ENCODE measurements at places on chromosomes 7 and 10. TPM values are rescaled to one million over a fixed set of nuclear protein-coding genes. Genes with fewer than 3 reads are reported as not detected.

The CAMK2B gene
- 0.78 TPM for total RNA-seq

The GIMAP7 gene
- total RNA-seq, result 12.0 TPM

The CYP3A7 gene
- total RNA-seq, result 1.9 TPM

The PTF1A gene
- not detected for total RNA-seq

The EVX1 gene
- 1.3 TPM for total RNA-seq

DNA sequence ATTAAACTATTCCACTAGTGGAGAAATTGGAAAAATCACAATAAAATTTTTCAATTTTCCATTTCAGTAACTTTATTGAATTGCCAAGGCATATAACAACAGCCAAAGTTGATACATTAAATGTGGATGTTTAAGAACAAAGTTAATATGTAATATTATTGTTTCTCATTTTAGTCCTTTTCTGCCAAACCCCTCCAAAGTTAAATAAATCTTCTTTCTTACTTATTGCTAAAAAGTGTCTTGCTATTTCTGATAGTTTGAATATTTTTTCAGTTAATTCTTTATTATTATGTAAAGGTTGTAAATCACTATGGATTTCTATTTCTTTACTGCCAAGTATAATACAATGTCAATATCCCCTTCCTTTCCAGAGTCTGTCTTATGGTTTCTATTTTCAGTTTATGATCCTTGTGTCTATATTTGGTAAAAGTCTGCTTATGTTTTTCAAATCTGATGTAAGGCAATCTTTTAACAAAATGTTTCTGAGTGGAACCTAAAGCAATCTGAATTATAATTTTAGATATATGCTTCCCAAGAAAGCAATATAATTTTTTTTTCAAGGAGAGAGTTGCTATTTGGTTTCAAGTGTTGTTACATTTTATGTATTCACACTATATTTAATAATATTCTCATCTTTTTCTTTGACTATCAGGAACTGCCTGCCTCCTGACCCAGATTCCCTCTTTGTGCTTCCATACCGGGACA is 80.3 kb upstream of the RHOBTB1 start:
- H3K36me3 ChIP-seq, result no peaks in the 10 kb centered on the region
- no peak overlapping the region for H3K27ac ChIP-seq
- no peak for DNase-seq
- no peaks in the 10 kb centered on the region for H3K4me1 ChIP-seq
- H3K4me3 ChIP-seq, result no peak overlapping the region
- no peaks in the 10 kb centered on the region for H3K27me3 ChIP-seq

DNA sequence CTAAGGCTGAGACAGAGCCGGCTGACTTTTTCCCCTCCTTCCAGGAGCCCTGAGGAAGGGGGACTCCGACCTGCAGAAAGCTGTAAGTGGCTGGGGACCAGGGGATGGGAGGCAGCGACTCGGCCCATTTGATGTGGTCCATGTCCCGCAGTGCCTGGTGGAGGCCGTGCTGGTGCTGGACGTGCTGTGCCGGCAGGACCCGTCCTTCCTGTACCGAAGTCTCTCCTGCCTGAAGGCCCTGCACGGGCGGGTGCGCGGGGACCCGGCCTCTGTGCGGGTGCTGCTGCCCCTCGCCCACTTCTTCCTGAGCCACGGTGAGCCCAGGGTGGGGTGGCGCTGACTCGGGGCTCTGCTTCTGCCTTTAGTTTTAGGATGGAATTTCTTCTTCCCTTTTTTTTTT is 9.9 kb downstream of the AP5Z1 start:
- H3K4me3 ChIP-seq, result no peak overlapping the region
- H3K27me3 ChIP-seq, result no peaks in the 10 kb centered on the region
- no peak for DNase-seq
- H3K36me3 ChIP-seq, result no peaks in the 10 kb centered on the region
- H3K27ac ChIP-seq, result no peak overlapping the region

- H3K4me3 ChIP-seq, result no peak overlapping the region
- peaks cover 14% of the 10 kb centered on the region for H3K4me1 ChIP-seq
- H3K36me3 ChIP-seq, result no peaks in the 10 kb centered on the region
Observed at GRCh38 chr10:511849-512191, 177.6 kb downstream of the DIP2C start.
